DND-41 (cell line): ENCODE measurements at places on chromosomes 16 and 17.
A peak's percentile ranks its signal among the peaks of the same experiment; 100 is the strongest.

GRCh38 chr17:40687106-40687505 lies 16.4 kb downstream of the KRT24 start:
- no peak overlapping the region for H3K27ac ChIP-seq
- H3K36me3 ChIP-seq = no peaks in the 10 kb centered on the region
- H3K4me3 ChIP-seq = no peak overlapping the region
- no peaks in the 10 kb centered on the region for H3K4me1 ChIP-seq

DNA sequence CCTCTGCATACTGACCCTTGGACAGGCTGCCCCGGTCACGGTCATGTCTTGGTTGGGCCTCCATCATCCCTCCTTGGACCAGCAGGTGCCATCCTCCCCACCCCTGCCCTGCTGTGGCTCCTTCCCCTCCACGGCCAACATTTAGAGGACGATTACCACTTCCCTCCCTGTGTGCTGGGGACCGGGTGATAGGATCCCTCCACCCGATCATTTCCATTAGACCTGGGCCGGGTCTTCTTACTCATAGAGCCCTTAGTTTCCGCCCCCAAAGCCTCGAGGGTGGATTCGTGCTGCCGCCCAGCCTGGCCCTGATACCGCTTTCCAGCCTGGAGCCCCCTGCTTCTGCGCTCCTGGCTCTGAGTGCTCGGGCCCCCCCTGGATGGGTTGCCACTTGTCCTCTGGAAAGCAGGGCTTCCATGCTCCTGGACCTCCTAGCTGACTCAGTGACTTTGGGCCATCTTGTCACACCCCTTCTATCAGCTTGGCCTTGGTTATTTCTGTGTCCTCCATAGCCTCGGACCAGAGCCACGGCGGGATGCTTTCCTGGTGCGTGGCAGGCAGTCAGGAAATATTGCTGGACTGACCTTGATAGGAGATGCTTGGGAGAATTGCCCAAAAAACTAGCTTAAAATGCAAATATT lies 171.4 kb downstream of the SEC14L1 start:
- H3K36me3 ChIP-seq = no peaks in the 10 kb centered on the region
- no peak for DNase-seq
- H3K4me3 ChIP-seq = no peak overlapping the region
- H3K27ac ChIP-seq = no peak overlapping the region
- no peaks in the 10 kb centered on the region for H3K4me1 ChIP-seq

- no peak for DNase-seq
- H3K4me3 ChIP-seq = no peak overlapping the region
- no peaks in the 10 kb centered on the region for H3K27me3 ChIP-seq
Measured at GRCh38 chr16:85651629-85652430, 36.9 kb downstream of the GINS2 start.

GRCh38 chr16:63717806-63718205 lies 1404.1 kb downstream of the CDH11 start:
- H3K27me3 ChIP-seq = no peaks in the 10 kb centered on the region
- DNase-seq = no peak
- no peak overlapping the region for H3K4me3 ChIP-seq
- no peaks in the 10 kb centered on the region for H3K36me3 ChIP-seq
- no peaks in the 10 kb centered on the region for H3K4me1 ChIP-seq
- no peak overlapping the region for H3K27ac ChIP-seq

- peaks cover 51% of the 10 kb centered on the region for H3K4me1 ChIP-seq
- no peak for DNase-seq
Measured at GRCh38 chr17:1590029-1590746, 27.6 kb upstream of the PITPNA start.

DNA sequence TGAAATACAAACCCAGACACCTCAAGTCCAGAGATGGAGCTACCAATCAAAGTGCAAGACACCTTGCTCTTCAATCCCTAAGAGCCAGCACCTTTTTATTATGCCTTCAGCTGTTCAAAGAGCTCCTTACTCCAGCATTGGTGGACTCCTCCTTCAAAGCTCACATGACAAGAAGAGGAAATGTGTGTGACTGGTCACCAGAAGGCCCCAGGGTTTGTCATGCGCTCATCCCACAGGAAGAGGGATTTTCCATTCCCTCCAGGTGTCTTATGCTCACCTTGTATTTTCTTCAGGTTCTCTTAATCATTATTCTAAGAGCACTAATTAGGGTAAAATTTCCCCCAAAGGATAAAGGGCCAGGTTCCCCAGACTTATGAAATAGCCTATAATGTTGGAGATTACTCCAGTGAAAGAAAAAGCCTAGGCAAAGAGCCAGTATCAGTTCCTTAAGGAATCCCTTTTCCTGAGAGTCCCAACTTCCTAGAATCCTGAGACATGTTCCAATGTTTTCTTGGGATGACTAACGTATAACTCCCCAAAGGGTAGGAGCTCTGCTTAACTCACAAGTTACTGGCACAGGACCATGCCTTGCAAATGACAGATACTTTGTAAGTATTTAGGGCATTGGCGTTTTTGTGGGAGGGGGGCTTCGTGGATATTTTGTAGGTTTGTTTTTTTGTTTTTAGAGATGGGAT lies 56.9 kb upstream of the SOX9 start:
- H3K27me3 ChIP-seq = no peaks in the 10 kb centered on the region
- no peaks in the 10 kb centered on the region for H3K4me1 ChIP-seq
- no peak overlapping the region for H3K27ac ChIP-seq
- no peak for DNase-seq
- no peak overlapping the region for H3K4me3 ChIP-seq

GRCh38 chr17:54956791-54957190 lies 11.7 kb downstream of the COX11 start:
- H3K27ac ChIP-seq = no peak overlapping the region
- no peaks in the 10 kb centered on the region for H3K27me3 ChIP-seq
- no peak for DNase-seq
- peaks cover 26% of the 10 kb centered on the region for H3K36me3 ChIP-seq

DNA sequence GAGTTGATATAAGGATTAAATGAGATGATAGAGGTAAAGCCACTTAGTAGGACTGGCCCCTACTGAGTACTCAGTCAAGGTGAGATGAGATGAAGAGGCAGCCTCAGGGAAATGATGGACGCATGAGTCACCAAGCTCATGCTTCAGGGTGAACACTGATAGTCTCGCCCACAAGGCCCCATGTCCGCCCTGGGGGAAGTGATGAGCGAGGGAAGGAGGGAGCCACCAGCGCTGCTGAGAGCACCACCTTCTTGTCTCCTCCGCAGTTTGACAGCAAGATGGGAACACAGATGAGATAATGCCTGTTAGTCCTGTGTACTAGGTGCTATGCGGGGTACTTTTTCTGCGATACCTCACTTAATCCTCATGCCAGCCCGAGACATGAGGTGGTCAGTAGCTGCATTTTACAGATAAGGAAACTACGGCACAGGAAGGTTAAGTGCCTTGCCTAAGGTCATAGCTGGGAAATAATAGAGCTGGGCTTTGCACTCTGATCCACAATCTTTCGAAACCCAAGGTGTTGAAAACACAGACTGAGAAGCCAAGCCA lies 383.0 kb downstream of the CPPED1 start:
- H3K4me3 ChIP-seq = no peak overlapping the region
- no peaks in the 10 kb centered on the region for H3K4me1 ChIP-seq
- H3K27ac ChIP-seq = no peak overlapping the region
- H3K36me3 ChIP-seq = no peaks in the 10 kb centered on the region
- no peaks in the 10 kb centered on the region for H3K27me3 ChIP-seq

DNA sequence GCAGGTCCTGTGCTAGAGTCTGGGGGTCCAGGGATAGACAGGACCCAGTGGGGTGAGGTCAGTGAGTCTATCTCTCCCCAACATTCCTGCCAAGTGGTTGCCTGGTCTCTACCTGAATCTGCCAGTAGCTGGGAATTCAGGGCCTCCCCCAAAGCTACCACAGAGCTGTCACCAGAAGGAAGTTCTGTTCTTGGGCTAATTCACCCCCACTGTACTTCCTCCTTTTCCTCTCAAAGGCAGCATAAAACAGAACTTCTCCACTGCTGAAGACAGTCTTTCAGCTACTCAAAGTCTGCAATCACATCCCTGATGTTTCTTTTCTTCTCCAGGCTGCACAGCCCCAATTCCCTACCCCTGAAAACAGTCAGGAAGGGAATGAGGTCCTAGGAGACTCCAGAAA lies 8.7 kb downstream of the CAMTA2 start:
- no peak overlapping the region for H3K4me3 ChIP-seq
- H3K27me3 ChIP-seq = no peaks in the 10 kb centered on the region
- DNase-seq = no peak
- peaks cover 6% of the 10 kb centered on the region for H3K4me1 ChIP-seq
- H3K36me3 ChIP-seq = peaks cover 76% of the 10 kb centered on the region
- no peak overlapping the region for H3K27ac ChIP-seq

GRCh38 chr16:12614662-12615278 lies 188.9 kb downstream of the CPPED1 start:
- no peak for DNase-seq
- H3K27ac ChIP-seq = no peak overlapping the region
- H3K36me3 ChIP-seq = no peaks in the 10 kb centered on the region
- peaks cover 11% of the 10 kb centered on the region for H3K4me1 ChIP-seq
- H3K27me3 ChIP-seq = no peaks in the 10 kb centered on the region

- H3K4me1 ChIP-seq = no peaks in the 10 kb centered on the region
- no peaks in the 10 kb centered on the region for H3K36me3 ChIP-seq
- peaks cover 4% of the 10 kb centered on the region for H3K27me3 ChIP-seq
- no peak for DNase-seq
Measured at GRCh38 chr16:82345318-82345717, 175.3 kb upstream of the MPHOSPH6 start.

- H3K27me3 ChIP-seq = no peaks in the 10 kb centered on the region
- H3K4me3 ChIP-seq = no peak overlapping the region
- no peak for DNase-seq
- no peak overlapping the region for H3K27ac ChIP-seq
Measured at GRCh38 chr17:55284944-55285339, 20.2 kb downstream of the HLF start.

- no peak for DNase-seq
- H3K27ac ChIP-seq = no peak overlapping the region
- H3K4me1 ChIP-seq = no peaks in the 10 kb centered on the region
- no peaks in the 10 kb centered on the region for H3K27me3 ChIP-seq
- H3K36me3 ChIP-seq = no peaks in the 10 kb centered on the region
Measured at GRCh38 chr16:48408688-48409087, 23.5 kb upstream of the SIAH1 start.

- H3K27me3 ChIP-seq = no peaks in the 10 kb centered on the region
- H3K4me1 ChIP-seq = no peaks in the 10 kb centered on the region
- DNase-seq = no peak
- H3K36me3 ChIP-seq = no peaks in the 10 kb centered on the region
- H3K27ac ChIP-seq = no peak overlapping the region
Measured at GRCh38 chr17:70123193-70123592, 46.1 kb upstream of the KCNJ2 start.

- no peaks in the 10 kb centered on the region for H3K27me3 ChIP-seq
- no peaks in the 10 kb centered on the region for H3K4me1 ChIP-seq
- H3K27ac ChIP-seq = no peak overlapping the region
Measured at GRCh38 chr17:67680445-67681224, 37.1 kb upstream of the NOL11 start.

DNA sequence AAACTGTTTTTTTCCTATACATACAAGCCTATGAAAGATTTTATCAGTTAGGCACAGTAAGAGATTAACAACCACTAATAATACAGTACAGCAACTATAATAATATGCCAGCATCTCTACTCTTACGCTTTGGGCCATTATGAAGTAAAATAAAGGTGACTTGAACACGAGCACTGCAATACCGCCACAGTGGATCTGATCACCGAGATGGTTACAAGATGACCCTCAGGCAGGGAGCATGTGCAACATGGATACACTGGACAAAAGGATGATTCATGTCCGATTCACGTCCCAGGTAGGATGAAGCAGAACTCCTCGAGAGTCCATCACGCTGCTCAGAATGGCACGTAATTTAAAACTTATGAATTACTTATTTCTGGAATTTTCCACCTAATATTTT lies 10.5 kb downstream of the PELP1 start:
- H3K27me3 ChIP-seq = no peaks in the 10 kb centered on the region
- H3K27ac ChIP-seq = no peak overlapping the region
- no peak overlapping the region for H3K4me3 ChIP-seq
- no peak for DNase-seq
- no peaks in the 10 kb centered on the region for H3K4me1 ChIP-seq
- H3K36me3 ChIP-seq = peaks cover 67% of the 10 kb centered on the region

GRCh38 chr16:79165506-79165905 lies 435.0 kb downstream of the MAF start:
- H3K27ac ChIP-seq = peak overlapping the region; percentile 76; the same call in 1 of the 2 replicates
- no peak overlapping the region for H3K4me3 ChIP-seq
- H3K4me1 ChIP-seq = peaks cover 54% of the 10 kb centered on the region
- no peak for DNase-seq
- no peaks in the 10 kb centered on the region for H3K27me3 ChIP-seq
- no peaks in the 10 kb centered on the region for H3K36me3 ChIP-seq

DNA sequence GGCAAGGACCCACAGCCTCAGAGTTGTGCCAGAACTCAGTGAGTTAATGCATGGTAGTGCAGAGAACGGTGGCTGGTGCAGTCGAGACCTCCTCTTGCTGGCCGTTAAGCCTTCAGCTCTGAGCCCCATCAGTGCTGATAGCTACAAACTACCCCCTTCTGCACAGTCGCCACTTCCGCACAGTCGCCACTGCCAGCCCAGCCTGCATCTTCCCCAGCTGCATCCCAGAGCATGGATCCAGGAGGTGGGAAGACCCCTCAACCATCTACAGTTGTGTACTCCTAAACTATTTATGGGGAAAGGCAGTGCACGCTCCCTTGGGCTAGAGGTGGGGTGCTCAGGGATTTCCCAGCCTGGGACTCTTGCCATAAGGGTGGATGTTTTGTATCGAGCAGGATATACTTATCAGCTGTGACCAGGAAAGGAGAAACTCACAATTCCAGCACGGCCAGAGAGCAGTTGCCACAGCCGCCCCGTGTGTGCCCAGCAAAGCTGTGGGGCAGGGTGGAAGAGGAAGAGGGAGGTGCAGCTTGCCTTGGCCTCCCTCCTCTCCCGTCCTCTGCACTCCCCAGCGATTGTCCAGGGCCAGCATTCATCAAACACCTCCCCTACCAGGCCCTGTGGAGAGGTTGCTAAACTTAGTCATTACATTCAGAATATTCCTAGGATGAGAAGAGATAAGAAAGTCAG lies 49.5 kb upstream of the CMIP start:
- H3K27me3 ChIP-seq = no peaks in the 10 kb centered on the region
- no peak overlapping the region for H3K27ac ChIP-seq
- no peak for DNase-seq
- no peaks in the 10 kb centered on the region for H3K4me1 ChIP-seq
- H3K4me3 ChIP-seq = no peak overlapping the region
- H3K36me3 ChIP-seq = peaks cover 8% of the 10 kb centered on the region; the same call in 1 of the 2 replicates

DNA sequence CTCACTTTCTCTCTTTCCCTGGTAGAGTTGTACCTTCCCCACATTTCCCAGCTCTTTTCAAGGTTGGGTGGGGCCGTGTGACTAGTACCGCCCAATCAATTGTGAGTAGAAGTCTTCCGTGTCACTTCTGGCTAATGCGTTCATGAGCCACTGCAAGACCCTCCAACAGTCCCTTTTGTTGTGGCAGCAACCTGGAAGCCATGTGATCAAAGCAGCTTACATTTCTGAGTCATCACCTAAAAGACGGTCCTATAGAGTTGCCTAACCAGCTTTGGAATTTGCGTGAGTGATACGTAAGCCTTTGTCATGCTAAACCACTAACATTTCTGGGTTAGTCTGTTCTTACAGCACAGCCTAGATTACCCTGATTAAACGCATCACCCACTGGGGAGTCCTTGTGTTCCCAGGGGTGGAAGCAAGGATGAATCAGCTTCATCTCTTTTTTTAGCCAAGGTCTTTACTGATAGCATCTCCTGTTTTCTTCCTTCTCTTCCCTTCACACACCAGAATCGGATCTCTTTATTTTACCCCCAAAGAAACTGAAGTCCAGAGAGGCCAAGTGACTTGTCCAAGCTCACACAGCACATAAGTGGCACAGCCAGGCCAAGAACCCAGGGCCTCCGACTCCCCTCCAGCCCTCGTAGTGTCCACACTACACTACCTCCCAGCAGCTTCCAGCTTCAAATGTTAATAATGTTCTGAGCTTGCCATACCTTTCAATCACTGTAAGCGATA lies 366.3 kb upstream of the XYLT1 start:
- no peaks in the 10 kb centered on the region for H3K36me3 ChIP-seq
- no peaks in the 10 kb centered on the region for H3K27me3 ChIP-seq
- no peak for DNase-seq
- no peaks in the 10 kb centered on the region for H3K4me1 ChIP-seq
- H3K4me3 ChIP-seq = no peak overlapping the region
- H3K27ac ChIP-seq = no peak overlapping the region
